ENCODE measurements at places on chromosomes 5 and 9.

GRCh38 chr5:97979740-97980139, 793.7 kb upstream of the RGMB start:
- DNase-seq, result no peak

- DNase-seq, result no peak
Observed at GRCh38 chr5:126677121-126677520, 76.4 kb downstream of the PHAX start.

- no peak for DNase-seq
Observed at GRCh38 chr5:20335978-20336377, 348.0 kb upstream of the CDH18 start.

DNA sequence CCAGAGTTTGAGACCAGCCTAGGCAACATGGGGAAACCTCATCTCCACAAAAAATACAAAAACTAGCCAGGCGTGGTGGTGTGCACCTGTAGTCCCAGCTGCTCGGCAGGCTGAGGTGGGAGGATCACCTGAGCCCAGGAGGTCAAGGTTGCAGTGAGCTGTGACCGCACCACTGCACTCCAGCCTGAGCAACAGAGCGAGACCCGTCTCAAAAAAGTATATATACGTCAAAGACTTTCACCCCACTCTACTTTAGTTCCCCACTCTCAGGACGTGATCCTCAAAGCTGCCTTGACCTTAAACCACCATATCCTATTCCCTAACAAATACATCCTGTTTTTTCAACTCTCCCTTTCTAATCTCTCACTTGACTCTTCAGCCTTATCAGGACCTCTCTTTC, 41.0 kb downstream of the PCDHGC5 start:
- DNase-seq, result no peak

- no peak for DNase-seq
Observed at GRCh38 chr5:34865091-34865490, 26.1 kb downstream of the TTC23L start.

GRCh38 chr5:111063709-111064322, 7.7 kb upstream of the TSLP start:
- no peak for DNase-seq

DNA sequence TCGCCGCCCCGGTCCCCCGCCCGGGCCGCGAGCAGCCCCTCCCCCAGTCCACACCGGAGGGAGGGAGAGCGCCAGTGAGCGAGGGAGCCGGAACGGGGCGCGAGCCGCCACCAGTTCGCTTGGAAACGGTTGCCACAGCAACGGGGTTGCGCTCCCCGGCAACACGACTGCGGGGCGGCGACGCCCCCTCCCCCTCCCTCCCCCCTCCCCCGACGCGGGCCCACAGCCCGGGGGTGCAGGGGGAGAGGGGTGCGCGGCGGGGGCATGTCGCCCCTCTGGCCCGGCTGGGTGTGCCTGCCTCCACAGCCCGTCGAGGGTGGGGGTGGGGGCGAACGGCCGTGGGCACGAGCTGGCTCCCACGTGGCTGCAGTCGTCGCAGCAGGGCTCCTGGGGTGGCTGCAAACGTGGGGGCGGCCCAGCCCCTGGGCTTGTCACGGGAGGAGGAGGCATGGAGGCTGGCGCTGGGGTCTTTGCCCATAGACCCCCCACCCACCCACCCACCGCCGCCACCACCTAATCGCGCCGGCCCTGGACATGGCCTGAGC, 524 bp downstream of the PRR7 start:
- DNase-seq, result peak; percentile 60

DNA sequence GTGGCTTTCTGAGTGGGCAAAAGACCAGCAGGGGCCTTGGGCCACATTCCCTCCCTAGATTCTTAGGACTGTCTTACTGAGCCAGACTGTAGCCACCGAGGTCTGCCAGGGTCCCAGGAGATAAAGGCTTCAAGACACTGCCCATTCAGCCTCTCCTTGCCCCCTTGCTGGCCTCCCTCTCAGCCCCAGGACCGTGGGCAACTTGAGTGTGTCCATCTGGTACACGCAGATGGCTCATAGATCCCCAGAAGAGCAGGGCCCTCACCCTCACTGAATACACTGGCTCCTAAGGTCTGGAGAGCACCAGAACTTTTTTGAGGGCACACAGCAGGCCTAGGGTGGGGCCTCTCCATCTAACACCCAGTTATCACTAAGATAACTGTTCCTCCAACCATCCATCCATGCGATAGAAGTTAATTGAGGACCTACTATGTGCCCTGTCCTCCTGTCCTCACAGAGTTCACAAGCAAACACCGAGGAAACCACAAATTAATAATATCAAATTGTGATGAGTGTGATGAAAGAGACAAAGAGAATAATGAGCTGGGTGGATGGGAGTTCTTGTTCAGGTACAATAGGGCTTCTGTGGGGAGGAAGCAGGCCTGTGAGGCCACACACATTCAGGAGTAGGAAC, 4.9 kb upstream of the PDGFRB start:
- DNase-seq, result no peak

DNA sequence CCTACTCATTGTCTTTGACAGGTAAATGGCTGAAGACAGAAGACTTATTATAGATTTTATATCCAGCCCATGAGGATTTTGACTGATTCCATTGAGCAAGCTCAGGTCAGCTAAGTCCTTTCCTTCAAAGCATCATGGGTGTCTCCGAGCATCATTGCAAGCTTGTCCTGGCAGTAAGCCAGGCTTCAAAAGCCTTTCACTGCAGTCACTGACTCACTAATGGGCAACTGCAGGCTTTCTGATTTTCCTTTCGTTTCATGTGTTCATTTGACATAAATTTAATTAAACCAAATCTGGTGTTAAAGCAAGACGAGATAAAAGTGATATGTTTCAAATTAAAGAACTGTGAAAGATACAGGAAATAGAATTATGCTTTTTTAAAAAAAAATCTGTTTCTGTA, 426.2 kb downstream of the ANXA1 start:
- DNase-seq, result no peak
